ENCODE measurements at places on chromosomes 3 and 15.
A peak's percentile ranks its signal among the peaks of the same experiment; 100 is the strongest.

DNA sequence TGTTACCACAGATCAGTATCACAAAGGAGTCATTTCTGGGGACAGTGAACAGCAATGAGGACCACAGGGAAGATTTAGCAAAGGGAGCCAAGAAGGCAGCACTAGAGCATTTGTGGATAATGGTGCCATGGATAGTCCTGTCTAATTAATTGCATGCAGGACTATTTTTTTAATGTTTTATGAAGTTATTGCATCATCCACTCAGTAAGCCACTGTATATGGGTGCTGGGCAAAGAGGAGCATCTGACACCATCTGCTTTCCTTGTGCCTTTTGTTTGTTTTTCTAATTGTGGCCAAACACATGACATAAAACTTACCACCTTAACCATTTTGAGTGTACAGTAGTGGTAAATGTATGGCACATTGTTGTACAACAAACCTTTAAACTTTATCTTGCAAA lies 301.1 kb upstream of the LRRFIP2 start:
- DNase-seq, result no peak

DNA sequence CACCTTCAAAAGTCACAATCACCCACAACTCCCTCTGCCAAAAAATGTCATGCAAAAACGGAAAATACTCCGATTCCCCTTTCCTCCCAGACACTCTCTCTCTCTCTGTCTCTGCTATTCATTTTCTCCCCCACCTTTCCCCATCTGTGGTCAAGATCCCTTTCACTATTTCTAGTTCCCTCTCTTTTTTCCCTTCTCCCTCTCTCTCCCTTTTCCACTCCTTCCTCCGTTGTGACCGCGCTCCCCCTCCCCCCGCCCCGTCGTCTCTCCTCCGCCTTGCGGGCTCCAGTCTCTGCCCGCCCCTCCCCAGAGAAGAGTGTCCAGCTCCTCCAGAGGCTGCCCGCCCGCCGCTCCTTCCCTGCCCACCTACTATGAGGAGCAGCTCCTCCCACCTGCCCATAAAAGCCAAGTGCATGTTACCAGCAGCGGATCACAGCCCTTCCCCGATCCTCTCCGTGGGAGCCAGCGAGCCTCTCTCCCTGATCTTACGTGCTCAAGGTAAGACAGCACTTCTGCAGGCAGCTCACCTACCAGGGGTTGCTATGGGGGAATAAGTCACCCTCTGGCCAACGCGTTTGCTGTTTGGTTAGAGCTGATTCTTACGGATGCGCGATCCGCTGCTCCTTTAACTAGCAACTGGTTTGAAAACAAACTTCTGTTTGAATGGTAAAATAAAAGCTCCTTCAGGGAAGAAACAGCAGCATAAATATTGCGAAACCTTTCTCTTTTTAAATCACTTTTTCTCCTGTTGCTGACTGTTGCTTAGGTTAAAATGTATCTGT lies at the start of gene COL8A1:
Gene COL8A1, plus strand, starts transcription at position 428 of the 782 bp plus-strand sequence. CDS start 152,089 bp downstream, outside the sequence.
- DNase-seq, result peak; percentile 66

- DNase-seq, result no peak
Observed at GRCh38 chr3:188562144-188562543, 408.2 kb downstream of the LPP start.

GRCh38 chr3:61134532-61134931 lies 116.7 kb downstream of the FHIT start:
- DNase-seq, result no peak

DNA sequence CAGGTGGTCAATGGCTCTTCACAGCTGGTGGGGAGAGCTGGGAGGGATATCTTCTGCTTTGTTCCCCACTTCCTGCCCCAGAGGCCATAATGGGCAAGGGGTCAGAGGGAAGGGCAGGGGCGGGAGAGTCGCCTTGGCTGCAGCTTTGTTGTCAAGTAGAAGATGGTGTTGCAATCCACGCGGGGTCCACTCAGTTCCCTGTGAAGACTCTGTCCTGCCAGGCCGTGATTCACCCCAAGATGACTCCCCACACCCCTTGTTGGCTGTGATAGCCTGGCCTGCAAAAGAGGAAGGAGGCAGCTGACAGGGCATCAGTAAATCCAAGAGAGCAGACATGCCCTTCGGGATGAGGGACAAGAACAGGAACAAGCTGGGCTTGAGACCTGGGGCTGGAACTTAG lies 6.9 kb downstream of the GALNT15 start:
- no peak for DNase-seq

DNA sequence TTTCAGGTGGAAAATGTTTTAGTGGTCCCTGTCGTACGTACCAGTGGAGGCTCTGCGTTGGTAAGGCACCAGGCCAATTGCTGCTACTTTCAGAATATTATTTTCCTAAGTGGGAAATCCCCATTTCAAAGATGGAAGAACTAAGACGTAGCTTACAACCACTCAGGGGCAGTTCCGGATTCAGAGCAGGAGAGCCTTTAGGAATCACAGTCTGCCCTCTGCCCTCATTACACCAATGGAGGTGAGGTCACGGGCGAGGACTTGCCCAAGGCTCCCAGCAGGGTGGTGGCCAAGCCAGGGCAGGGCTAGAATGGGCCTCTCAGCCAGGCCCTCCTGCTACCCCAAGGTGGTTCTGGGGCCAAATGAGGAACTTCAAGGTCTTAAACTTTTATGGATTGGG lies 72.6 kb downstream of the RASGRF1 start:
- DNase-seq, result no peak

DNA sequence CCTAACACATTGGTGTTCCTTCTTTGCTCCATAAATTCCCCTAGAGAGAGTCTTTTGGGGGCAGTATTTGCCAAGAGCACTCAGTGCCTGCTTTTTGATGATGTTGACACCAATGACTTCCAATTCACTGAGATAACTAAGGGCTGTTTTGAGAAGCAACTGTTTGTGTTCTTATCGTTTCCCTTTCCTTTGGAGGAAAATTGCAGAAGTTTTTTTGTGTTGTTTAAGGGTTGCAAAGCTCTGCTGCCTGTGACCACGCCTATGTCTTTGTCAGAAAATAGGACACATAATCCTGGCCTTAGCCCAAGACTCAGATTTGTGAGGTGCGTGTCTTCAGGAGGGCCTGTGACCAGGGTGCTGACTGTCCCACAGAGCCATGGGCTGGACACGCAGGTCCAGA lies 99.6 kb downstream of the FAM43A start:
- no peak for DNase-seq

DNA sequence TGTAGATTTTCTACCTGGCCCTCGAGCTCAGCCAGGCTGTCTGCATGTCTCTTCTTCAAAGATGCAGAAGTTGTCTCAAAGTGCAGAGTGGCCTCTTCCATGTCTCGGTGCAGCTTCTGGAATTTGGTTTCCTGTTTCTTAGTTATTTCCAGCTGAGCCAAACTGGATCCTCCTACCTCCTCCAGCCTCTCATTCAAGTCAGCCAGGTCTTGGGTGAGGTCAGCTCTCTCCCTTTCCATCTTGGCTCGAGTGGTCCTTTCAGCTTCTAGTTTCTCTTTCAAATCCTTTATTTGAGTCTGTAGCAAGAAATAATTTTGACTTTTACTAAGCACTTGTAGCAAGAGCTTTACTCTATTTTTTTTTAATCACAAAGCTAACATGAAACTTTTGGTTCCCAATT lies 81.8 kb downstream of the MYH15 start:
- DNase-seq, result peak; percentile 58

GRCh38 chr15:57312006-57312317 lies 64.3 kb upstream of the CGNL1 start:
- DNase-seq, result no peak

DNA sequence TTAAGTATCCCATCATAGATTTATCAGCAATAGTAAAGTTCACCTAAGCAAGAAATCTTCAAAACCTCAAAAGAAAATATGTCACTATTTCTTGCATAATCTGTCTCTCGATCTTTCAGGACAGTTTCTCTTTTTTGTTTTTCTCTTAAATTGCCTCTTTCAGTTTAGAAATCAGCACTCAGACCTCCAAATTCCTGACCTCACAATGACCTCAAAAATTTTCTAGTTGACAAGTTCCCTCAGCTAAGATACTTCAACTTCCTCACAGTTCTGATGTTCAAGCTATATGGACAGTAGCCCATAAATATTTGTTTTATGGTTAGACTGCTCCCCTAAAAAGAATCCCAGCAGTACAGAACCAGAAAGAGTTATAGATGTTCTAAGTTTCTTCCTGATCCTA lies 24.1 kb downstream of the SLC24A5 start:
- DNase-seq, result peak; percentile 21

- peak; percentile 93 for DNase-seq
Observed at GRCh38 chr3:125129512-125129997, 73.8 kb upstream of the HEG1 start.

DNA sequence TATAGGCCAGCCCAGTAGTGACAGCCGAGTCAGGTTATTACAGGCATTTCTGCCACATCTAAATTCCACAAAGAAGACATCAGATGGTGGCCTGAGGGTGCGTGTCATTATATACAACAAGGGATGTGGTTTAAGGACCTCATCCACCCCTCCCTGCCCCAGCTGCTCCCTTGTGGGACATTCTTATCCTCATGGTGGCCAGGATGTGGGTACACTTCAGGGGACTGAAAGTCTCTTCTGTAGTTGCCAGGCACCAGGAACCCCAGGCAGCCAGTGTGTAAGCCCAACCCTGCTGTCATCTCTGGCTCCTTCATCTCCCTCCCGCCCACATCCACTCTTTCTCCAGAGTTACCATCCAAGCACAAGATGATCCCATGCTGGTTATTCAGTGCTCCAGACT lies 224.9 kb upstream of the TOPAZ1 start:
- DNase-seq, result no peak

GRCh38 chr3:49903451-49904424 lies at the start of gene MST1R:
Gene MST1R (minus strand): TSS chr3:49903873. CDS start chr3:49903609, 264 bp downstream.
- peak; percentile 52 for DNase-seq

DNA sequence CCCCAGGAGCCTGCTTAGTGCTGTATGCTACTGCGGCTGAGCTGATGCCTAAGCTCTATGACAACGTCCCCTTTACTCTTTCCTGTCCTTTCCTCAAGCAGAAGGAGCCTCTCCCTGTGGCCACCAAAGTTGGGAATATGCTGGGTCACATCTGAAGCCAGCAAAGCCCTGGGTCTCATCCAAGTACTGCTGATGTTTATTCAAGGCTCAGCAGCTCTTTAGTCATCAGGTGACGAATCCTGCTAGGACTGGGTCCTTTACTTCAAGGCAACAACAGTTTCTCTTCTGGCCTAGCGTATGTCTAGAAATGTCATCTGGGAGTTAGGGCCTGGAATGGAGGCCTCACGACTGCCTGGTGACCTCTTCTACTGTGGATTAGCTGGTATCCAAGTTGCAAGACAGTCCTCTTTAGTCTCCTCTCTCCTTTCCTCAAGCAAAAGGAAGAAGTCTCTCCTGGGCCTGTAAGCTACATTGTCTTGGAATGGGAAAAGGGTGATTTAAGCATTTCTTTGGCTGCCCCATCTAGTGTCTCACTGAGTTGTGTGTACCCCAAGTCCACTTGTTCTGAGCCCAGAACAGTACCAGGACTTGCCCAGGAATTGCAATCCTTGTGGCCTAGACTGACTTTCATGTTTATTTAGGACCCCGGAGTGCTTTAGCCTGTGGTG lies 63.9 kb downstream of the TNFAIP8L3 start:
- DNase-seq, result no peak

- no peak for DNase-seq
Observed at GRCh38 chr3:71710906-71711494, 14.2 kb downstream of the EIF4E3 start.

- no peak for DNase-seq
Observed at GRCh38 chr3:189646853-189647542, 15.8 kb downstream of the TP63 start.

GRCh38 chr3:56145410-56145809 lies 322.9 kb downstream of the ERC2 start:
- DNase-seq, result peak; percentile 59

GRCh38 chr15:67805008-67805665 lies 20.2 kb upstream of the SKOR1 start:
- DNase-seq, result no peak
